ENCODE measurements at places on chromosomes 7 and 10.

DNA sequence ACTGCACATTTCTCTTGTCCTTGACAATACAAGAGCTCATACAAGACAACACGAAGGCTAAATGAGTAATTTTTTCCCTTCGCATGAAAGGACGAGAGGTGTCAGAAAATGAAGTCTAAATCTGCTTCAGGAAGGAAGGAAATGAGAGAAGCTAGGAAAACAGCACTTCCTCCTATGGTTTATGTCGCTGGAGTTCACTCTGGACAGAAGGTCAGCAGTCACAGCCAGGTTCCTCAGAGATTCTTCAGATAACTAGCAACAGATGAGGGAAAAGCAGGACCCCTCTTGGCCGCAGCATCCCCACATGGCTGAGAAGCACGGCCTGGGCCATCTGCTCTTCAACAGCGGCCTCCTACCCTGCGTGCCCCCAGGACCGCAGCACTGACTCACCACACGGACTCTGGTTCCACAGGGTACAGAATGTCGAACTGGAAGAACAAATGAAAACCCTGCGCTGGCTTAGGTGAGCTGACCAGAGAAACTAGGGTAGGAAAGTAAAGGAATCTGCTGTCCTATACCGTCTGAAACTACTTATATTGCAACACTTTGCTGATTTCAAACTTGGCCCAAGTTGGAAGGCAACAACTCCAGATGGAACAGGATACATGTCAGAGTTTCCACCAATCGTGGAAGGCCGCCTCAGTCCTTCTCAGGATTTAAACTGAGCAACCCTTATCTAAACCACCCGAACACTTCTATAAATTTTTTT, 26.3 kb downstream of the DNMBP start:
- no peak for DNase-seq

- peak; percentile 41 for DNase-seq
Observed at GRCh38 chr7:148903504-148903903, 19.4 kb upstream of the EZH2 start.

- DNase-seq = no peak
Observed at GRCh38 chr7:18905316-18905943, 212.0 kb downstream of the TWIST1 start.

GRCh38 chr10:124298891-124299290, 119.8 kb downstream of the OAT start:
- DNase-seq = no peak

GRCh38 chr10:7686351-7687171, 16.6 kb upstream of the ITIH2 start:
- DNase-seq = no peak

DNA sequence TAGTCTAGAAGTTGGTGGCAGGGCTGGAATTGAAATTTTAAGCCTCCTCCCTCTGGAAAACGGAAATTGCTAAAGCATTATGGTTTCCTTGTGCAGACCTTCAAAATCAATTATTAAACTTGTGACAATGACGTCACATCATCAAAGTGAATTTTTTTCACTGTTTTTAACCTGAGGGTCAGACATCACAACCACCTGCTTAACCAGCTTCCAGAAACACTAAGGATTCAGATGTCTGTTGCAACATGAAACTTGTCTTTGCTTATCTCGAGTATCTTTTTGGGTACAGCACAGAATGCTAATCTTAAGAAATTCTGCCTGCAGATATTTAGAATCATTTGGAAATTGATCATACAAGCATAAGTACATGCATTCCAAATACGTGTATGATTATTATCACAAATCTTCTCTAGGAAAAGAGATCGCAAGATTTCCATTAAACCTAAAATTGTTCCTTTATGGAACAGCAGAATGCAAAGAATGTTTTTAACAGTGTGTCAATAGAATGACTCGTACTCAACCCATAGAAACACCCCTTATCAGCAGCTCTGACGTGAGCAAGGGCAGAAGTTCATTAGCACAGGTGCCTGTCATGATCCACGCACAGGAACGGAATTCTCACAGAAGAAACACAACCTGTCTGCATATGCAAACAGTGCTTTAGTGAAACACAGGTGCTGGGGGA, 4.1 kb upstream of the GTPBP4 start:
- DNase-seq = no peak

- no peak for DNase-seq
Observed at GRCh38 chr10:68989317-68989990, 851 bp downstream of the KIFBP start.

- no peak for DNase-seq
Observed at GRCh38 chr10:72260976-72261783, 12.5 kb upstream of the DDIT4 start.

GRCh38 chr10:88256013-88256680, 327.0 kb downstream of the RNLS start:
- no peak for DNase-seq

- no peak for DNase-seq
Observed at GRCh38 chr10:130174328-130174727, 38.1 kb downstream of the GLRX3 start.

GRCh38 chr10:32953277-32953927, 4.6 kb downstream of the ITGB1 start:
- no peak for DNase-seq

- DNase-seq = no peak
Observed at GRCh38 chr10:52566471-52567246, 205.9 kb downstream of the MBL2 start.

DNA sequence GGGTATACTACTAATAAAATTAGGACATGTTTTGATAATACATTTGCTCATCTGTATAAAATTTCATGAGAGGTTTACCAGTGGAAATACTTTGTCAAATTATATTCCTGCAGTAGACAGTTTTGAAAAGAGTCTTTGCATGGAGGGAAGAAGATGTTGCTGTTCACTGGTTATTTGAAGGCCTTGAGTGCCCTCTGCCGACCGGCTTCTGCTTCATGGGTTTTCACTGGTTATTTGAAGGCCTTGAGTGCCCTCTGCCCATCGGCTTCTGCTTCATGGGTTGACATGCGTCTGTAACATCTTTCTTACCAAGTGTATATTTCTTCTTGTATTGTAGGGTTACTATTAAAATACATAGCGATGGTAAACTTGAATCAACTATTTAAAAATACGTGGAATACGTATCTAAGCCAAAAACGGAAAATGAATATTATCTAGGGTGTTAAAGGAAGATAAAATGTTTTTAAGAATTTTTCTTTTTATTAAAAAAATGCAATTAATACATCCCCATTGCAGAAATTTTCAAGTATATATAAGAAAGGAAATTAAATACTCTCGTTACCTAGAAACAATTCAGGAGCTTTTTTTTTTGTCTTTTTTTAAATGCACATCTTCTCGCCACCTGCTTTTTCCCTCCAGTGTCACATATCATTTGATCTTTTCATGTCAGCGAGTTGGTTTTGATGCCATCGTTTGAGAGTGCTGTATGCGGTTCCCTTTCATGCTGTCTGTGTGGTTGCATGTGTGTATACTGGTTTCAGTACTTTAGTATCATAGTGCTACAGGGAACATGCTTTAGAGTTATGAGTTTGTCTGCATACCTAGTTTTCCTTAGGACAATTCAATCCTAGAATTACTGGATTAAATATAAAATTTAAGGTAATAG, 73.4 kb downstream of the SHH start:
- DNase-seq = peak; percentile 65

GRCh38 chr7:82704121-82704520, 260.5 kb upstream of the CACNA2D1 start:
- no peak for DNase-seq

GRCh38 chr10:24307696-24308485, 99.0 kb downstream of the KIAA1217 start:
- no peak for DNase-seq

DNA sequence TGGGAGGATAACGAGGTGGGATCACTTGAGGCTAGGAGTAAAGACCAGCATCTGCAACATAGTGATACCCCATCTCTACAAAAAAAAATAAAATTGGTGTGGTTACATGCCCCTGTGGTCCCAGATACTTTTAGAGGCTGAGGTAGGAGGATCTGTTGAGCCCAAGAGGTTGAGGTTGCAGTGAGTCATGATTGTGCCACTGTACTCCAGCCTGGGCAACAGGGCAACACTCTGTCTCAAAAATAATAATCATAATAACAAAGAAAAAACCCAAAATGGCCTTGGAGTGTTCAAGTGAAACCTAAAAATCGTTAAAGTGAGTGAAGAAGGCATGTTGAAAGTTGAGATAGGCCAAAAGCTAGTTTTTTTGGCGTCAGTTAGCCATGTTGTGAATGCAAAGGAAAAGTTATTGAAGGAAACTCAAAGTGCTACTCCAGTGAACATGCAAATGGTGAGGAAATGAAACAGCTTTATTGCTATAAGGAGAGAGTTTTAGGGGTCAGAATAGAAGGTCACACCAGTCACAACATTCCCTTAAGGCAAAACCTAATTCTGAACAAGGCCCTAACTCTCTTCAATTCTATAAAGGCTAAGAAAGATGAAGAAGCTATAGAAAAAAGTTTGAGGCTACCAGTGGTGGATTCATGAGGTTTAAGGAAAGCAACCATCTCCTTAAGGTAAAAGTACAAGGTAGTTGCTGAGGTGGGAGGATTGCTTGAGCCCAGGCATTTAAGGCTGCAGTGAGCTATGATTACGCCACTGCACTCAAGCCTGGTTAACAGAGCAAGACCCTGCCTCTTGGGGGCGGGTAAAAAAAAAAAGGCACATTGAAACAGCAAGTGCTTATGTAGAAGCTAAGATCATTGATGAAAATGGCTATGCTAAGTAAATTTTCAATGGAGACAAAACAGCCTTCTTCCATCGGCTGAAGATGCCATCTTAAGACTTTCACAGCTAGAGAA, 45.4 kb upstream of the STOX1 start:
- DNase-seq = no peak

GRCh38 chr7:23685731-23686130, 5.7 kb downstream of the FAM221A start:
- DNase-seq = no peak

DNA sequence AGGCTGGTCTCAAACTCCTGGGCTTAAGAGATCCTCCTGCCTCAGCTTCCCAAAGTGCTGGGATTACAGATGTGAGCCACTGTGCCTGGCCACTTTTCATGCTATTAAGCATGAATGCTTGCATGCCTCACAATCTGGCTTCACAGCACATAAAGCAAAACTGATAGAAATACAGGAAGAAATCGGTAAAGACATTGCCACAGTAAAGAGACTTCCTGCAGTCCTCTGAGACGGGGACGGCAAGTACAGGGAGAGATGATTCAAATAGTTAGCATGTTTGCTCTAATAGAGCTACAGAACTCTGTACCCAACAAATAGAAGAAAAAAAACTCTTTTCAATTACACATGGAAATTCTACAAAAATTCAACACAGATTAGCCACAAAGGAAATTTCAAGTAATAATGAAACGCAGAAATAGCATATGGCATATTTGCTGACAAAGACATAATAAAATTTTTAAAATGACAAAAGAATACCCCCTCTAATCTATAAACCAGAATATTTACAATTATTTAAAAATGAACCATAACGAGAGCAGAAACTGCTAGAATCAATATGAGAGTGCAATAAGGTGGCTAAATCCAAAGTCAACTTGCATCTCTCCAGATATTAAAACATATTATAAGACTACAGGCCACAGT, 32.3 kb downstream of the CARD11 start:
- no peak for DNase-seq
